ENCODE measurements at places on chromosomes 1 and 21.

GRCh38 chr1:109988349-109988914 is 3.9 kb downstream of the AHCYL1 start:
- DNase-seq = no peak

DNA sequence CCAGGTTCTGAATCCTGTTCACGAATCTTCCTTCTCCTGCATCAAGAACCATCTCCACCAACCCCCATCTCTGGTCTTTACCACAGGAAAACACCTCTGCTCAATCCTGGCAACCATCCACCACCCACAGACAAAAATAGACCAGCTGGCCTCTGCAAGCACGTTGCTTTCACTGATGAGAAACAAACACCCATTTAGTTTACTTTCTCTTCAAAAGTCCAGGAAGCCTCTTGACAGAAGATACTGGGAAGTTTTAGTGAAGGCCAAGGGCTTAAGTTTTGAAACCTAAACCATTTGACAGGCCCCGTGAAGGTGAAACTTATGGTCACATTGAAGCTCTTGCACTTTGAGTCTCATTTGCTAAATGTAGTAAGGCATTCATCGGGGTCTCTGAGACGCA is 122.6 kb upstream of the PPP2R5A start:
- DNase-seq = peak; percentile 17

GRCh38 chr1:225840223-225840610 is 30.3 kb downstream of the EPHX1 start:
- no peak for DNase-seq

DNA sequence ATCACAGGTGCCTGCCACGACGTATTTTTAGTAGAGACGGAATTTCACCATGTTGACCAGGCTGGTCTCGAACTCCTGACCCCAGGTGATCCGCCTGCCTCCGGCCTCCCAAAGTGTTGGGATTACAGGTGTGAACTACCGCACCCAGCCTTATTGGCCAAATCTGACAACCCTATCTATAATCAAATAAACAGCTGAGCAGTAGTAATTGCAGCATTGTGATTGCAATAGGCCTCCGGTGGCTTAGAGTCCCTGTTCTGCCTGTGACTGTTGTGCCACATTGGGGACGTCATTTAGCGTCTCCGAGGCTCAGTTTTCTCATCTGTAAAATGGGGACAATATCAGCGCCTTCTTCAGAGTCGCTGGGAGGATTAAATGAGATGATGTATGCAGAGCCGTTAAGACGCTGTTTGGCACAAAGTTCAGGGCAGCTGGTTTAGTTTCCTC is 569 bp upstream of the CAPN2 start:
- DNase-seq = no peak

GRCh38 chr1:192443616-192444015 is 126.8 kb downstream of the RGS21 start:
- no peak for DNase-seq

GRCh38 chr1:199808110-199808870 is 219.2 kb upstream of the NR5A2 start:
- no peak for DNase-seq

DNA sequence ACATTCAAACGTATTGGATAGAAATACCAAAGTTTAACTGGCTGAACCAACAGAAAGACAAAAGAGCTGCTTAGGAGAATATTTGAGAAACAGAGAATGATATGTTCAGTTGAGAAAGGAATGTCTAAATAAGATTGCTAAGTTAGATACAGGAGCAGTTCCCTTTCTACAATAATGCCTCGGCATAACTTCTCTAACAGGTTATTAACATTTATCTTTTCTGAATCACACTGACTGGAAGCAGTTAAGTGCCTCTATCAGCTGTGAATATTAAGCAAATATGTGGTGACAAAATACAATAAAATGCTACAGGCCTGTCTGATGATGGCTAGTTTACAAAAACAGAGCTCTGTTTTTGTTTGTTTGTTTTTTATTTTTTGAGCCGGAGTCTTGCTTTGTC is 121.9 kb downstream of the KCNK1 start:
- DNase-seq = no peak

DNA sequence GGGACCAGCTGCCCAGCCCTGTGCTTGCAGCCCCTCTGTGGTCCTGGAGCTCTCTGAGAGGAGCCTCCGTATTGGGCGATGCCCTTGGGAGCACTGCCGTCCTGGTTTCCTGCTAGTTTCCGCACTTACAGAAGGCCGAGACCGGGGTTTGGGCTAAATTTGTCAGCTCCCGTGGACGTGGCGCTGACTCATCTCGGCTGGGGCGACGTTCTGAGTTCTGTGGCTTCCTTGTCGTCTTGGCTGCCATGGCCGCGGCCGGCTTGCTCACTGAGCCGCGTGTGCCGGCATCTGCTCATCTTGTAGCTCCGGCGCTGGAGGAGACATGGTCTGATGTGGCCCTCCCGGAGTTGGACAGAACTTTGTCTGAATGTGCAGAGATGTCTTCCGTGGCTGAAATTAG is 64.9 kb downstream of the PCNT start:
- no peak for DNase-seq

GRCh38 chr1:180182643-180183311 is 28.1 kb downstream of the QSOX1 start:
- no peak for DNase-seq

DNA sequence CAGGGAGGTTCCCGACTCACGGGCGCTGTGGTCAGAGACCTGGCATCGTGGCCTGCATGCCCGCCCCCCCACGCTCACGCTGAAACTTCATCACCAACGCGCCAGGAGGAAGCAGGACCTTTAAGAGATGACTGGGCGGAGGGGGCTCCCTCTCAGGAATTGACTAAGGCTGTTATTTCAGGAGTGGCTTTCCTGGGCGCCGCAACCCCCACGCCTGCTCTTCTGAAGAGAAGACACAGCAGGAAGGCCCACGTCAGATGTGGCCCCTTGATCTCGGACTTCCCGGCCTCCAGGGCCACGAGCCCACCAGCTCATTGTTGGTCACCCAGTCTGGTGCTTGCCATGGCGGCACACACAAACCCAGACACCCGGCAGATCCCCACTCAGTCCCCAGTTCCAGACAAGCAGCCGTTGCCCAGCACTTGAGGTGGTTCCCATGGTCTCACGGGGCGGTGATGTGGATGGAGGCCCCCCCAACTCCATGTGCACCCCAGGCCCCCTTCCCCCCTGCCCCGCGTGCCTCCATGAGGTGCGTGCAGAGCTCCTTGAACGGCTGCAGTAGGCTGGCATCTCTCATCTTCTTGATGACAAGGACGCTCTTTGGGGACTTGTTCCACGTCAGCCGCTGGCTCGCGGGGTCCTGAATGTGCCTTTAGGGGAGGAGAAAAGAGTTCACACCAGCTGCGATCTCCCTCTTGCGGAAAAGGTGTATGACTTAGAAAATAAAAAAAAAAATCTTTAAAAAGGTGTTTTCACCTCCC is 21.4 kb downstream of the NADK start:
- no peak for DNase-seq

GRCh38 chr1:205444931-205445645 is 10.8 kb downstream of the BLACAT1 start:
- no peak for DNase-seq

GRCh38 chr1:228804640-228805413 is 69.5 kb downstream of the RHOU start:
- peak; percentile 82 for DNase-seq

DNA sequence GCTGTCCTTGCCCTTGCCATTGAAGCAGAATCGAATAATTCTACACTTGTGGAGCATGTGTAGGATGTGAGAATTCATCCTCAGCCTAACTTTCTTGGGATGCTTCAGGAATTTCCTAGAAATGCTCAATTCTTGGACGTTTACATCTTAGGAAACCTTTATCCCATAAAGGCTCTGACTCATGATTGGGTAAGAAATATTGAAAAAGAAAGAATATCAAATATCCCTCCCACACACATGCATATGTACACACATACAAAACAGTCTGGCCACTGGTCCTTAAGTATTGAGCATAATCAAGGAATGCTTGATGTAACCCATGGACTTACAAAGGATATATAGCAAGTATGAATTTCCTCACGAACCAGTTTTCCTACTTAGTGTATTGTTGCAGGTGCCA is 83.9 kb upstream of the IPO9 start:
- no peak for DNase-seq

DNA sequence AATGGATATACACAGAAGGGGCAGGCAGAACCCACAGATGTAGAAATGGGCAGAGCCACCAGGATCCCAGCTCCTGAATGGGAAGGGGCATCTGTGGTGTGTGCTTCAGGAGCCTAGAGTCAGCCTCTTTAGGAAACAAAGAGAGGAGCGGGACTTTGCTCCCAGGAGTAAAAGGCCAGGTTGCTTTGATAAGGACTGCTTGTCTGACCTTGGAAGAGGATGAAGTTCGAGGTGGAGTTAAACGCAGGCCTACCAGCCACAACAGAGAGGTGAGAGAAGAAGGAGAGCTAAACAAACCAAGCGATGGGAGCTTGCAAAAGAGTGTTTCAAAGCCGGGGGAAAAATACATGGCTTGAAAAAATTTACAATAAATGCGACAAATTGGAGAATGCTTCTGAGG is 49.9 kb upstream of the TMPRSS2 start:
- no peak for DNase-seq

GRCh38 chr1:20597650-20598049 is 8.8 kb downstream of the CDA start:
- DNase-seq = no peak

Data from activated CD4-positive, alpha-beta T cell treated with anti-CD3 and anti-CD28 coated beads, Interleukin-2, Interleukin-4, amounts not matched to agents 100 ng/mL and 50 ng/mL, durations not matched to agents 16 hours and 8 hours (primary cell).